Activated T-helper 9 cell treated with anti-CD3 and anti-CD28 coated beads, Interleukin-2, amount 50 U/mL, for 16 hours (primary cell): ENCODE measurements at places on chromosomes 4 and X.

DNA sequence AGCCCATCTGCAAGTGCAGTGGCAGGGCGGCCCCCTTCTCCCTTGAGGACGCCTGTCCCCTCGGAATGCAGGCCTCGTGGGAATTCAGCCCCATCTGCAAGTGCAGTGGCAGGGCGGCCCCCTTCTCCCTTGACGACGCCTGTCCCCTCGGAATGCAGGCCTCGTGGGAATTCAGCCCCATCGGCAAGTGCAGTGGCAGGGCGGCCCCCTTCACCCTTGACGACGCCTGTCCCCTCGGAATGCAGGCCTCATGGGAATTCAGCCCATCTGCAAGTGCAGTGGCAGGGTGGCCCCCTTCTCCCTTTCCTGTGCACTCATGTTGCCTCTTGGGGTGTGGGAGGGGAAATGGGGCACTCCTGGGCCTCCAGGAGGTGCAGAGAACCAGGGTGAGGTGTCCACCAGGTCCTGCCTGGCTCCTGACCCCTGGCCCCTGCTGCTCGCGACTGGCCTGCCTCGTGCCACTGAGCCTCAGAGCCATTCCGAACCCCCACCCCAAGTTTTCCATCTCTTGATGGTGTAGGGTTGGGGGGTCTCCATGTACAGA is 6.8 kb upstream of the SLC26A1 start:
- no peak for DNase-seq

GRCh38 chr4:56259655-56260054 is 127.6 kb downstream of the AASDH start:
- DNase-seq: no peak

GRCh38 chrX:9071031-9071650 is 37.2 kb upstream of the FAM9B start:
- DNase-seq: no peak

DNA sequence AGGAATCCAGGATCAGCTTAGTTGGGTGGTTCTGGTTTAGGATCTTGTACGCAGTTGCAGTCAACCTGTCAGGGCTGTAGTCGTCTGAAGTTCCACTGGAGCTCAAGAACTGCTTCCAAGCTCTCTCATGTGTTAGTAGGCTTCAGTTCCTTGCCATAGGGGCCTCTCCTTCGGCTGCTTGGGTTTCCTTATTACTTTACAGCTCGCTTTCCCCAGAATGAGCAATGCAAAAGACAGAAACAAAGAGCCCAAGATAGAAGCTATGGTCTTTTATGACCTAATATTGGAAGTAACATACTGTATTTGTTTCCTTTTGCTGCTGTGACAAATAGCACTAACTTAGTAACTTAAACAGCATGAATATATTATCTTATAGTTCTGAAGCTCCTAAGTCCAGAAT is 51.7 kb downstream of the TIGD2 start:
- no peak for DNase-seq

GRCh38 chr4:169859366-169860216 is 101.8 kb upstream of the HPF1 start:
- no peak for DNase-seq

DNA sequence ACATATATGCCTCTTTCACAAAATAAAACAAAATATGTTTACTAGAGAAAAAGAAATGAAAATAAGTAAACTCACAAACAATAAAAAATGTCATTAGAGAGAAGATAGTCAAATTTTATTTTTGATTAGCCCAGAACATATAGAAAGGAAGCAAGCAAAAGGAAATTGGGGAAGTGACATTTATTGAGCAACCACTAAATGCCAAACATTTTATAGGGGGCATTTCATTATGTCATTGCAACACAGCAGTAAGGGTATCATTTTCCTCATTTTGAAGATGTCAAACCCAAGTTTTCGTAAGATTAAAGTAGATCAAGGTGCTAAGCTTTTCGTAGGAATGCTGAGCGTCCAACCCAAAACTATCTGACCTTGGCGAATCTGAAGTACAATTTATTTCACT is 1331.5 kb upstream of the PABPC4L start:
- no peak for DNase-seq

- no peak for DNase-seq
Observed at GRCh38 chr4:178937130-178937529, 1494.9 kb upstream of the AGA start.

- no peak for DNase-seq
Observed at GRCh38 chr4:143273160-143273917, 63.3 kb upstream of the GAB1 start.

- DNase-seq: no peak
Observed at GRCh38 chrX:137278825-137279224, 245.0 kb upstream of the GPR101 start.

- no peak for DNase-seq
Observed at GRCh38 chr4:75904076-75904475, 1.8 kb upstream of the PPEF2 start.

DNA sequence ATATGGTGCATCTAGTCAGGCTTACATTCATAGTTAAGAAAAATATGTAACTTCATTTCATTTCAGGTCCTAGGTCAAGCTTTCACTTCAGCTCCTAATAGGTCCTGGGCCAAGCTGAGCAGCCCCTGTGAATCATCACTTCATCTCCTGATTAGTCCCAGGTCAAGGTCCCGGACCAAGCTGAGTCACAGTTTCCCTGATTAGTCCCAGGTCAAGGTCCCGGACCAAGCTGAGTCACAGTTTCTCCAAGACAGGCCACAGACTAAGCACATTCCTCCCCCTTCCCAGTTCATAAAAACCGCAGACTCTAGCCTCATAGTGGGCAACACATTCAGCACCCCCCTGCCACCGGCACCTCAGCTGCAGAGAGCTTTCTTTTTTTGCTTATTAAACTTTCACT is 1331.8 kb downstream of the PCDH19 start:
- DNase-seq: no peak
